ENCODE measurements at places on chromosomes 12 and 14. TPM values are rescaled to one million over a fixed set of nuclear protein-coding genes. Genes with fewer than 3 reads are reported as not detected.

Gene POTEM
- not detected for total RNA-seq

Gene SLC17A8
- total RNA-seq = not detected

Gene ADCY4
- total RNA-seq = not detected

Gene TSPAN8
- total RNA-seq = not detected

Gene PSME1
- total RNA-seq = 192 TPM

Gene VPS29
- 143 TPM for total RNA-seq

Gene CHGA
- total RNA-seq = 1.4 TPM

Gene NINJ2
- total RNA-seq = 0.72 TPM

Gene HDAC7
- total RNA-seq = 56.3 TPM
